ENCODE measurements at places on chromosomes 12 and 14.

GRCh38 chr12:114933428-114934160 lies 249.6 kb upstream of the TBX3 start:
- DNase-seq, result no peak

- no peak for DNase-seq
Measured at GRCh38 chr14:22008766-22009165, 335.1 kb upstream of the OR4E1 start.

GRCh38 chr14:52021957-52022600 lies 32.7 kb downstream of the RTRAF start:
- DNase-seq, result peak; percentile 5

- no peak for DNase-seq
Measured at GRCh38 chr14:72558721-72559120, 335.2 kb downstream of the DPF3 start.

- DNase-seq, result no peak
Measured at GRCh38 chr14:104238424-104239184, 100.2 kb downstream of the KIF26A start.

DNA sequence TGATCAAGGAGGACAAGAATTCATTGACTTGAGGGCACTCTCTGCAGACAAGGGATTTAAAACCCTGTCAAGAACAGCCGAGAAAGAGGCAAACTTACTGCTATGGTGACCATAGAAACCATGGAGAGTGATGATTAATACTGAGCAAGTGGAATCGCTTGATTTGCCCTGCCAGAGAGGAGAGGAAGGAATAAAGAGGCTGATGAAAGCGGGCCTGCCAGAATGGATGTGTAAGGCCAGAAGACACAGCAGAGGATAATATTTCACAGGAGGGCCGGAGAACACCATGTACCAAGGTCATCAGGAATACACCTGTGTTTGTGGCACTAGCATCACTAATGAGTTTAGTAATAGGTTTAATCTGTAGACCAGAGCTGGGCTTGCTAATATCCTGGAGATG lies 221.8 kb upstream of the DCN start:
- DNase-seq, result no peak

GRCh38 chr12:128155571-128155970 lies 111.4 kb upstream of the TMEM132C start:
- DNase-seq, result no peak

- no peak for DNase-seq
Measured at GRCh38 chr12:1890810-1891209, 27.6 kb downstream of the CACNA2D4 start.

DNA sequence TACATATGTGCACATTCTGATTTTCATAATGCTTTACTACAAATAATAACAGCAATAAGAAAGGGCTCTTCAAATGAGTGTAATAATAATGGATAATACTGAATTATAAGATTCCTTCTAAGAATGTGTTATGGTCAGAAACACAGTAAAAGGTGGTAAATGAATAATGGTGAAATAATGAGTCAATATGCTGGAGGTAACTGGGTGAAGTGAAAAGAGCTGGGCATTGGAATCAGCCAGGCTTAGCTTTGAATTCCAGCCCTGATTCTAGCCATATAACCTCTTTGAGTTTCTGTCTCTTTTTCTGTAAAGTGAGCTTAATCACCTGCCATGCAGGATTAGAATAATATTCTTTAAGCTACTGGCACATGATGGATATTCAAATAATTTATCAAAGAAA lies 39.1 kb downstream of the PLEKHA5 start:
- no peak for DNase-seq

- DNase-seq, result no peak
Measured at GRCh38 chr12:47894652-47895051, 10.1 kb downstream of the VDR start.

DNA sequence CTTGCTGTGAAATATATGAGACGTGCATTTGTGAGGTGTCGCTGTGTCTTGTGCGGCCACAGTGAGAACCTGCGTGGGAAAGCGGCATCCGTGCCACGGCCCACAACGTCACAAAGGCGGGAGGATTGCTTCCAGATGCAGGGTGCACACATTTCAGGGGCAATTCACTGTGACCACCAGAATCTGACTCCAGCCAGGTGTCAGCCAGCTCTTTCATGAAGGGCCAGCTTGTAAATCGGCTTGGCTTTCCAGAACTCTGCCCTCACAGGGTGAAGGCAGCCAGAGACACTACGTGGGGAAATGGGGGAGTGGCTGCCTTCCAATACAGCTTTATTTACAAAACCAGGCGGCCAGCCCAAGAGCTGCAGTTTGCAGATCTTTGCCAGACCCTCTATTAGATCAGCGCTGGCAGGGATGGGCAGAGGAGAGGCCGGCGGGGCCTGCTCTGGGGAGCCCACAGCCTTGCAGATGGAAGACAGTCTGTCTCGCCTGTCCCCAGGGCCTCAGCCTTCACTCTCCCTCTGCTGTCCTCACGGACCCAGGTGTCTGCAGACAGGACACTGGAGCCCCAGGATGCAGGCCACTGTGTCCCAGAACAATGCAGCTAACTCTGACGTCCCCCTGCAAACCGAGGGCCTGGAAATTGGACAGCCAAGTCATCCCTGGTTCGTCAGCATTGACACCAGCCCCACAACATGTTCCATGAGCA lies 53.5 kb downstream of the ADGRD1 start:
- no peak for DNase-seq

GRCh38 chr12:131694116-131694838 lies 16.6 kb upstream of the SFSWAP start:
- no peak for DNase-seq

DNA sequence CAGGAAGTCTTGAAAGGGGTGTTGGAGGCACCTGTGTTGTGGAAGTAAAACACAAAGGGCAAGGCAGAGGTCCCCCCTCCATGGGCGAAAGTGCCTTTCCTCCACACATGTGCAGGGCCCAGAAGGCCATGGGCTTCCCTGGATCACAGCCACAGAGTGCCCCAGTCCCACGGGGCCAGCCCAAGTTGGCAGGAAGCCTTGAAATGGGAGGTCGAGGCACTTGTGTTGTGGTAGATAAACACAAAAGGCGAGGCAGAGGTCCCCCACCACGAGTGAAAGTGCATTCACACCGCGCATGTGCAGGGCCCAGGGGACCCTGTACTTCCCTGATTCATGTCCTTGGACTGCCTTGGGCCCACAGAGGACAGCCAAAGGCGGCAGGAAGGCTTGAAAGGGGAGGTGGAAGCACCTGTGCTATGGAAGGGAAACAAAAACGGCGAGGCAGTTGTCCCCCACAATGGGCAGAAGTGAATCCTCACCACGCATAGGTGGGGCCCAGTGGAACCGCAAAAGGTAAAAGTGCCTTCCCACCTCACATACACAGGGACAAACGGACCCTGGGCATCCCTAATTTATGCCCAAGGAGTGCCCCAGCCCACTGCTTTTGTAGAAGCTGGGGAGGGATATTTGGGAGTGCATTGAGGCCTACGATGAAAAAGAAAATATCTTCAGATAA lies 585.4 kb downstream of the ALG10 start:
- DNase-seq, result no peak

DNA sequence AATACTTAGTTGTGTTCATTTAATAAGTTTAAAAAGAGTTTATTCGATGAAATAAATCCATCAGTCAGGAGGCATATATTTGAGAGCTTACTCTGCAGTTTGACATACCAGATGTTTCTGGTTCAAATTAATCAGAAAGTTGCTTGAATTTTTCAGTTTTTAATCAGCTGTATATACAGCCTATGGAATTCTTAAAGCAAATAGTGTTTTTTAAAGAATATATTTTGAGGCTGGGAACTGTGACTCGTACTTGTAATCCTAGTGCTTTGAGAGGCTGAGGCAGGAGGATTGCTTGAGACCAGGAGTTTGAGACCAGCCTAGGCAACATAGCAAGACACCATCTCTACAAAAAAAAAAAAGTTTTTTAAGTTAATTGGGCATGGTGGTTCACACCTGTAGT lies 112.1 kb downstream of the MON2 start:
- no peak for DNase-seq

DNA sequence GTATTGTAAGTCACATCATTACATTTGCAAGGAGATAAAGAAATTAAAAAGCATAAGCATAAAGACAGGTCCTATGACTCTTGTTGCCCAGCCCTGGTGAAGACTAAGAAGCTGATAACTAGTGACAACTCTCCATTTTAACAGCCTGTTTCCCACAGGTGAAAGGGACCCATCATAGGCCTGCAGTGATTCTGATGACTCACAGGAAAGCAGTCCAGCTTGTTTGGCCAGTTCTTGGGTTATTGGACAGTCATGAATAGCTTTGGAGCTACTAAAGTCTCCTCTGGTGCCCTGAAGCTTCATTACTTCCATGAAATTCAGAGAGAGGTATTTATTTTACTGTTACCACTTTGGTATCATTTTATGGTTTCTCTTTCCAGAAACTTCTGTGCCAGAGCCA lies 55.5 kb upstream of the DYRK2 start:
- DNase-seq, result no peak

DNA sequence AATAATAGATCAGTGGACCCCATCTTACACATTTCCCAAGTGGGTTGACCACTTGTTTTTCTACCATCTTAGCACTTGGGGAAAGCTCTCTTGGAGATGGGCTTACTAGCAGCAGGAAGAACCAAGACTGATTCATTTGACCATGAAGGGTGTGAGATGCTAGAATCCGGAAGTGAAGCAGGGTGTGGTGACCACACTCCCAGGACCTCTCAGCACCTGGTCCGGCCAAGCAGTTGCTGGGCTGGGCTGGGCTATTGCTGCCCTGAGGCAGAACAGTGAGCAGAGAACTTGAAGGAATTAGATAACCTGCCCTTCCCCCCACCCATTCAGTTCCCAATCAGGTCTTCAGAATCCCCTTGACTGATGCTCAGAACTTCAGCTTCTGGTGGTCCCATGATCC lies 24.4 kb downstream of the ADCY6 start:
- no peak for DNase-seq

Data from CD4-positive, alpha-beta T cell treated with Interleukin-4 for 4 hours (primary cell).